NCI-H1105 (cell line): ENCODE measurements at places on chromosomes 6 and 20.

DNA sequence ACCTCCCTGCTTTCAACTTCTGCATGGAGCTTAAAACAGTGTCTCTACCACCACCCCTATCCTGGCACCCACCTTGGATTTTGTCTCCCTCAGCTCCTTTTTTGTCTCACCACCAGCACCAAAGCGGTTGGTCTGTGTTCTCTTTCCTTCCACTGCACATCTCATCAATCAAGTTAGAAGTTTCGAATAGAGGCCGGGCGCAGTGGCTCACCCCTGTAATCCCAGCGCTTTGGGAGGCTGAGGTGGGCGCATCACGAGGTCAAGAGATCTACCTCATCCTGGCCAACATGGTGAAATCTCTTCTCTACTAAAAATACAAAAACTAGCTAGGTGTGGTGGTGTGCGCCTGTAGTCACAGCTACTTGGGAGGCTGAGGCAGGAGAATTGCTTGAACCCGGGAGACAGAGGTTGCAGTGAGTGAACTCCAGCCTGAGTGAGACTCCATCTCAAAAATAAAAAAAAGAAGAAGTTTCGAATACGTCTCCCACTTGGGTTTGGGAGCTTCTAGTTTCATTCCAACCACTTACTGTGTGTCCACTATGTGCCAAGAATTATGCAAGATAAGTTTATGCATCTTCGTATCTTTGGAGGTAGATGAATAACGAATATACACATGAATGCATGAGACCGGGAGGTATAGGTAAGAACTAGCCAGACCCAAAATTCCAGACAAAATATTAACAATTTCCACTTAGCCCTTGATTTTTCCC, 5.9 kb downstream of the PCED1A start:
- DNase-seq: no peak

- no peak for DNase-seq
Measured at GRCh38 chr6:76495909-76496308, 423.4 kb upstream of the IMPG1 start.

DNA sequence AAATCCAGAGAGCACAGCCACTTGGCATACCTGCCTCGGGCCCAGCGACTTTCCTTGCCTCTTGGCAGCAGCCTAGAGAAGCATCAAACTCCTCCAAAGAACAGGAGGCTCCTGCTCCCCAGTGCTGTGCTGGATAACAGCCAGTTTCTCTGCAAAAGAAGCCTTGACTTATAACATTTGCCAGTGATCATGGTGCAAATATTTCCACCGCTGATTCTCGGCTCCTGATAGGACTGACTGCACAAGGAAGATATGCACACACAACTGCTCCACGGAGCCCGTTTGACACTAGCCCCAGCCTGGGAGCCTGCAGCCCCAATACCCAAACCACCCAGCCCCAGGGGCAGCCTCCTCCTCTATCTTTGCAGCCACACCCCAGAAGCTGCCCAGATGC, 17.5 kb downstream of the ACSS1 start:
- no peak for DNase-seq

GRCh38 chr6:99187429-99187828, 162.0 kb downstream of the FAXC start:
- peak; percentile 21 for DNase-seq

DNA sequence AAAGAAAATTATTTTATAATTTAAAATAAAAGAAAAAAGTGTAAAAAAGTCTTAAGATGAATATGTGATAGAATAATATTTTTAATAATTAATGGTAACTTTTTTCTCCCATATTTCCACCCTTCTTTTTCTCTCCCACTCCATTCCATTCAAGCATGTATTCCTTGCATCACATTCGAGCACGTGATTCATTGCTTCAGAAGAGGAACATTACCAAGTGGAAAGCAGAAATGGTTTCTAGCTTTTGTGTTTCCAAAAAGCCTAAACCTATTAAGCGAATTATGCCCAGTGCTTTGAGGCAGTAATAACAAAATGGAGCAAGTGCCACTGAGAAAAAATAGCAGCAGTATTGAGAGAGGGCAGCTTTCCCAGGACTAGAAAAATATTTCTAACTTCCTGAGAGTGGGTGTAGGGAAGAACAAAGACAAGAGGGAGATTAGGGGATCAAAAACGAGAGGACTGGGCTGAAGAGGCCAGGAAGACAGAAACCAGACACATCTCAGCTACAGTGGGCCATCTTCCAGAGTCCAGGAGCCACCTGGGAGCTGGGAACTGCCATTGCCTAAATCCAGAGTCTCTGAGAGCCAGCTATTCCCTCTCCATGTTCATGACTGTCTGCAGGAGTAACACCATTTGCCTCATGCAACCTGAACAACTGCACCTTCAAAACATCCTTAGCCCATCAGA, 15.0 kb upstream of the AKIRIN2 start:
- DNase-seq: no peak

GRCh38 chr6:168888102-168888501, 365.5 kb downstream of the THBS2 start:
- DNase-seq: no peak

DNA sequence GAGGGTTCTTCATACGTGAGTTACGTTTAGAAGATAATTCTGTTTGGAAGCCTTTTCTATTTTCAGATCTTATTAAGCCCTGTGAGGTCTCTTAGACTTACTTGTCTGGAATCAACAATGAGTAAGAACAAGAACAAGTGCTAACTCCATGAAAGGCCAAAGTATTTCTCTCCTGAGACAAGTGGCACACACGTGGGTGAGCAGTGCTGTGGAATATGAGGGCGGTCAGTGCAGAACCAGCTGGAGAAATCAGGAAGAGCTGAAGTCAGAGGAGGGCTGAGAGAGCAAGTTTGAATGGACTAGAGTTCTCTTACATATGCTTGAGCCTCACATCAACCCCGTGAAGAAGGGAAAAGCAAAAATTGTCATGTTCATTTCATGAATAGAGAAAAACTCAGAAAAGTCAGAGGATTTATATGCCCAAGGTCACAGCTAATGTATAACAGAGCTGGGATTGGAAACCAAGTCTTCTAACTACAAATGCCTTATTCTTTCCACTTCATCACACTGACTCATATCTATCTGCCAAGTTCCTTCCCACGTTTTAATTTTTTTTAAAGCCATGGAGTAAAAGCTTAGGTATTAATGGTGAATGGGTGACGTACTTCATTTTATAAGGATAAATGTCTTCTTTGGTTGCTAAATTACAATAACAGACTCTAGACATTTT, 201.3 kb upstream of the DTNBP1 start:
- DNase-seq: no peak

GRCh38 chr6:20559924-20560551, 25.8 kb downstream of the CDKAL1 start:
- DNase-seq: no peak

DNA sequence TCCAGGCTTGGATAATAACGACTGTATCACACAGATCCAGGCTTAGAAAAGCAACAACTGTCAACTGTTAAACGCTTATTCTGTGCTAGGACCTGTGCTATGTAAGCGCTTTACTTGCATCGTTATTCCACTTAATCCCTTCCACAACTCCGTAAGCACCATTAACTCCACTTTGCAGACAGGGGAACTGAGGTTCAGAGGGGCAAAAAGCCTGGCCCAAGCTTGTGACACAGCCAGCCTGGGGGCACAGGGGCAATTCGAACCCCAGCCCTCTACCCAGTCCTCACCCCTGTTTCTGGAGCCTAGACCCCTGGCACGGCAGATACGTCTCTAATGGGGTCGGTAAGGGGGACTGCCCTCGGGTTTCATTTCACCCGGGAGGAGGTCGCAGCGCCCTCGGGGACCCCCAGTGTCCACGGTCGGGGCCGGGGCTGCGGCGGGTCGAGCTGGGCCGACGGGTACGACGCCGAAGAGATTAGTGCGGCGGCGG, 411 bp downstream of the DSN1 start:
- no peak for DNase-seq

DNA sequence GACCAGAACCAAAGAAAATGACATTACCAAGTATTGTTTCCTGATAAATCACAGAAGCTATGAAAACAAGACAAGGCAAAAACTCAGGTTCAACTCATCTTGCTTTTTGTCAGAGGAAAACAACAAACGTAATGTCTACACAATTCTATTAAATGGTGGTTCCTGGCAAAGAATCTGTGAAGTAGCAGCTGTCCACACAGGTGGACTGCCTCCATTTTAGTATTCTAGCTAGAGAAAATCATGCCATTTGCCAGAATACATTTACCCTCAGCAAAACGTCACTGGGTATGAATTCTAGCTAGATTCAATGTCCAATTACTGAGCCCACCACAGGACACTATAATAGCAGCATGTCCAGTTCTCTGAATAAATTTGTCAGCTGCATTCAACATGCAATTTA, 125.4 kb downstream of the ADGRB3 start:
- DNase-seq: no peak

DNA sequence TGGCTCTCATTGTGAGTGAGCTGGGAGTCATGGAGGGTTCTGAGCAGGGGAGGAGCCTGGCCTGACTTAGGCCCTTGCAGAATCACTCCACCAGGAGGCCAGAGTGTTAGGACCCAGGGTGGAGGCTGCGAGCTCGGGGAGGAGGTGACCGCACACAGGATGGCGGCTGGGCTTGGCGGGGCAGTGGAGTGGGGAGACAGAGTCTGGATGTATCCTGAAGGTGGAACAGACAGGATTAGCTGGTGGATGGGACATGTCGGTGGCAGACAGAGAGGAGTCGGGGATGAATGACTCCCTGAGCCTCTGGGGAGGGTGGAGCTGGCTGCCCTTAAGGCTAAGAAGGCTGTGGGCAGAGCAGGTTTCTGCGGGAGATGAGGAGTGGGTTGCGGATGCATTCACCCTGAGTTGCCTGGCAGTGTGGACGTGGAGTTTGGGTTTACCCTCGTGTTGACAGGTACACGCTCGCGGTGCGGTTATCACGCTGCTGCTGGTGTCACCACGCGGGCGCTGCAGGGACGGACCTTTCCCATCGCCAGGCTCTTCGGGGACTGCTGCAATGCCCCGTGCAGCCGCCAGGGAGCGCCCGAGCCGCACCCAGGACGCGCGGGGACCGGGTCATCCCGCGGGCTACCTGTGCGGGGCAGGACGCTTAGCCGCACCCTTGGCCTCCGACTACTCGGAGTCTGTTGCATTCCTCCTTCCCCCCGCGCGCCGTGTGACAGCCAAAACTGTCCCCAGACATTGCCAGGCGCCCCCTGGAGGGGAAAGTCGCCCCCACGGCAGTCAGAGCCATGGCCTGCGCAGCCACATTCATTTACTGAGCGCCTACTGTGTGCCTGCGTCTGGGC, 43.0 kb upstream of the PTGIS start:
- DNase-seq: peak; percentile 22

- no peak for DNase-seq
Measured at GRCh38 chr6:97067045-97067444, 142.5 kb downstream of the KLHL32 start.

GRCh38 chr6:111824608-111825337, 48.5 kb downstream of the FYN start:
- DNase-seq: no peak

DNA sequence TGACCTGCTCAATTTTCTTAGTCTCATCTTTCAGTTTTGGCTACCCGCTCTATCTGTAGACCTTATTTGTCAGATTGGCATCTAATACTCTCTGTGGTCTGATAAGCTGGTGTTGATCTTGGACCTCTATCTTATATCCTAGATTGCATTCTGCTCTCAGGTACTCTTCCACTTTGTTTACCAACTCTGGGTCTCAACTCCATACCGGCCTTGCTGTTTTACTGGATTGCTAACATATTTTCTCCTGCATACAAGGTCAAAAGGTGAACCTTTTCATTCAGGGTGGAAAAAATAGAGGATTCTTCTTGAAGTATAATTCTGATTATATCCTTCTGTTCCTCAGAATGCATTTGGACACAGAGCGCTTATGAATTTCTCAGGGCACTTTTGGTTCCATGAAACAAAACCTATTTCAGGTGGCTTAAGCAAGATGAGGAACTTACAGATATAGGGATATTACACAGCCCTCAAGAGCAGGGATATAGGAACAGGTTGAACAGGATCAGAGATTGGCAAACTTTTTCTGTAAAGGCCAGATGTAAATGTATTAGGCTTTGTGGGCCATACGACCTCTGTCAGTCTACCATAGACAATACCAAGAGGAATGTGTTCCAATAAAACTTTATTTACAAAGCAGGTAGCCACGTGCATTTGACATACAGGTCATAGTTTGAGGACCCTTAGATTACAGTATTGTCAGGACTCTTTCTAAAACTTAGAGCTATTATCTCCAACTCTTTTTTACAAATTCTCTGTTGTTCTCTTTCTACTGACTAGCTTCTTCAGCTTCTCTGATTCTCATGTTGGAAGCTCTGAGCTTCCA, 2.5 kb upstream of the SH3BGRL2 start:
- DNase-seq: no peak

DNA sequence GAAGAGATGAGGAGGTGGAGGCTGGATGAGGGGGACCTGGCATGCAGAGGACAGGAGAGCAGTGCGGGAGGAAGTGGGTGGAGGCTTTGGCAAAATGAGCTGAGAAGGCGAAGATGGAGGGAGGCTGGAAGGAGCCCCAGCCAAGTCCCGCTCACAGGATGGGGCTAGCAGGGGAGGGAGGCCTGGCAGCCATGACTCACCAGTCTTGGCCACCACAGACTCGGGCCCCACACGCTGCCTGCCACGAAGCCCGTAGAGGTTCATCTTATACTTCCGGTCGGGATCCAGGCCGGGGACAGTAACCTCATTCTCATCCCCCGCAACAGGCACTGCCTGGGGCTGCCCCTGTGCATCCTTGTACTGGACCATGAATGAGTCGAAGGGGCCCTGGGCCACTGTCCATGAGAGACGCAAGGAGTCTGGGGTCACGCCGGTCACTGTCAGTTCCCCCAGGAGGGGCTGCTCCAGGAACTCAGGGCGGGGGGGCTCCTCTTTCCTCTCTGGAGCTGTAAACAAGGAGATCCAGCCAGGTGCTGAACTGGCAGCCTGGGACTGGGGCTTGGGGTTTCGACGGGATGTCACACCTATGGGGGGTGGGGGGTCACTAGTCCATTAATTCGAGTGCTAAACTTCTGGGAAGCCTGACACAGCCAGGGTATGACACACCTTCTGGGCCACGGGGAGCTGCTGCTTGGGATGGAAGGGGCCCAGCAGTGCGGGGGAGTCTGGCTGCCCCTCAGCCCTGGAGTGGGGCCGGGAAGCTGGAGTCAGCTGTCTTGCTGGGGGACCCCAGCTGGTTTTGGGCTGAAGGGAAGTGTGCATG, 27.8 kb downstream of the TNXB start:
- no peak for DNase-seq

DNA sequence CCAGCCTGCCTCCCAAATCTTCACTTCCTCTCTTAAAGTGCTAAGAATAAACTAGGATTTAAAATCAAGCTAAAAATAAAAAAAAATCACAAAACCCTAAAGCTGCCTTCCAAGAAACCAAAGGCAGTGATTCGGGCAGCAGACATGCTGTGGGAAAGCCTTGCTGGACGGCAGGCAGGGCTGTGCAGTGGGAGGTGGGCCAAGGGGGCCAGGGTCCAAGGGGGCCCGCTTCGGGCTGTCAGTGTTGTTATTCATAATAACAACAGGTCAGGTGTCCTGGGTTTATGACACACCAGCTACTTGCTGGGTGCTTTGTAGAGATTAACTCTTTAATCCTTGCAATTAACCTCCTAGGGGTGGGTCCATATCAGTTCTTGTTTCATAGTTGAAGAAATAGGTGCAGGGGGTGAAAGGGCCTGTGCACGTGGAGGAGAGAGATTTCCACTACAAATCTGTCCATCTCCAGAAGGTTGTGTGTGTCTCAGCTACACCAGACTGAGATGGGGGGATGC, 40.4 kb downstream of the CD40 start:
- DNase-seq: no peak
